SK-N-SH treated with all-trans-retinoic acid at 6 μM for 48 hours (cell line): ENCODE measurements at places on chromosomes 13 and 19.

DNA sequence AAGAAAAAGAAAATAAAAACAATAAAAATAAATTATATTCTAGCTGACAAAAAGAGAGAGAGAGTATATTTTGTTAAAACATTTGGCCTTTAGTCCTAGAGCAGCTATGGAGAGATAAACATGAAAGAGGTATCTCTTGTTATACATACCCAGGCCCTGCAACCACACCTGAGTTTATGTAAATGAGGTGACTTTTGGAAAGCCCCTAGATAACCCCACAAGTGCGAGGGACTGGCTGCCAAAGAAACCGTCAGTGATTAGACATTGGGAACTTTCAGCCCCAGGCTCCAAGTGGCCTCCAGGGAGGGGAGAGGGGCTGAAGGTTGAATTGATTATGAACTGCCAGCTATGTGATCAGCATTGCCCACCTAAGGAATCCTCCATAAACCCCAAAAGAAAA lies 2.1 kb upstream of the NLRP7 start:
- no peak for ATAC-seq

GRCh38 chr13:50074843-50075242 lies 59.6 kb downstream of the KCNRG start:
- ATAC-seq: no peak

- no peak for ATAC-seq
Measured at GRCh38 chr13:40208517-40208916, 457.9 kb downstream of the FOXO1 start.

DNA sequence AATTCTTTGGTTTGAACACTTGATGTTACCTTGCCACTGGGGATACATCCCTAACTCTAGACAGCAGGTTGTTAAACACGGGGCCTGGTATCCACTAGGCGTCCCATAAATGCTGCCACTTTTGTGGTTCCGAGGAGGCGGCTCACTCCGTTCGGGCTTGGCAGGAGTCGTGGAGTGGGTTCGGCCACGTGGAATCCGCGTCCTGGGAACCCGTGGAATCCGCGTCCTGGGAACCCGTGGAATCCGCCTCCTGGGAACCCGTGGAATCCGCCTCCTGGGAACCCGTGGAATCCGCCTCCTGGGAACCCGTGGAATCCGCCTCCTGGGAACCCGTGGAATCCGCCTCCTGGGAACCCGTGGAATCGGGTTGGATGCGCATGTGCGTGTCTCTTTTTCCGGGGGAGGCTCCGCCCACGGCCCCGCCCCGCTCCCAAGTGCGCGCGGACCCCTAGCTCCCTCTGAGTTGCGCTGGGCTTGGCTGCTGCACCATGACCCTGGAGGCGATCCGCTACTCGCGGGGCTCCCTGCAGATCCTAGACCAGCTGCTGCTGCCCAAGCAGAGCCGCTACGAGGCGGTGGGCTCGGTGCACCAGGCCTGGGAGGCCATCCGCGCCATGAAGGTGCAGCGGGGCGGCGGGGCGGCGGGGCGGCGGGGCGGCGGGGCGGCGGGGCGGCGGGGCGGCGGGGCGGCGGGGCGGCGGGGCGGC lies at the start of gene MRI1:
TSS of gene MRI1 (plus strand) at position 422 of the 707 bp plus-strand sequence. CDS start at position 489, 67 bp downstream.
- peak; percentile 86 for ATAC-seq

DNA sequence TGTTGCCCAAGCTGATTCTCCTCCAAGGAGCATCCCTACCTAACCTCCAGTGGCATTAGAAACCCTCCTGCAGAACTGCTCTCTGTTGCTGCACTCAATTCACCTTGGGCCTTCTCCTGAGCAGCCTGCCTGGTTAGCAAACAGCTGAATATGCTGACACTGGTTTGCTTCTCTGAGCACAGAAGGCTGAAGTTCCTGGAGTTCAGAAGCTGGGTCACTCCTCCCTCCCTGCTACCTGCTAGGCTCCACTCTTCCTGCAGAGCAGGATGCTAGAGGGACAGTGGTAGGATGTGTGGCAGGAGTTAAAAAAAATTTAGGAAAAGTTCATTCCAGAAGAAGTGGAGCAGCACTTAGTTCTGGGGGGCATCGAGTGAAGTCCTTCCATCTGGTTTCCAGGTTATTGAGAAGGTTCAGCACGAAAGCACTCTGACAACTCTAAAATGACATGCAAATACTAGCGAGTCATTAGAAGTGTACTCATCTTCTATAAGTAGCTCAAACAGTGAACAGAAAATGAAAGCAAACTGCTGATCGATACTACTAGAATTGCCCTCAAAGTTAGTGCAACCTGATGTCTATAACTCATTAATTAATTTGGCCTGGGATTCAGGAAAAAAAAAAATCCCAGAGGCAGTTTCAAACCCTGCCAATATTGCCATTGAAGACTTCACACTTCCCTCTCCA lies 293.7 kb downstream of the POU4F1 start:
- ATAC-seq: no peak

DNA sequence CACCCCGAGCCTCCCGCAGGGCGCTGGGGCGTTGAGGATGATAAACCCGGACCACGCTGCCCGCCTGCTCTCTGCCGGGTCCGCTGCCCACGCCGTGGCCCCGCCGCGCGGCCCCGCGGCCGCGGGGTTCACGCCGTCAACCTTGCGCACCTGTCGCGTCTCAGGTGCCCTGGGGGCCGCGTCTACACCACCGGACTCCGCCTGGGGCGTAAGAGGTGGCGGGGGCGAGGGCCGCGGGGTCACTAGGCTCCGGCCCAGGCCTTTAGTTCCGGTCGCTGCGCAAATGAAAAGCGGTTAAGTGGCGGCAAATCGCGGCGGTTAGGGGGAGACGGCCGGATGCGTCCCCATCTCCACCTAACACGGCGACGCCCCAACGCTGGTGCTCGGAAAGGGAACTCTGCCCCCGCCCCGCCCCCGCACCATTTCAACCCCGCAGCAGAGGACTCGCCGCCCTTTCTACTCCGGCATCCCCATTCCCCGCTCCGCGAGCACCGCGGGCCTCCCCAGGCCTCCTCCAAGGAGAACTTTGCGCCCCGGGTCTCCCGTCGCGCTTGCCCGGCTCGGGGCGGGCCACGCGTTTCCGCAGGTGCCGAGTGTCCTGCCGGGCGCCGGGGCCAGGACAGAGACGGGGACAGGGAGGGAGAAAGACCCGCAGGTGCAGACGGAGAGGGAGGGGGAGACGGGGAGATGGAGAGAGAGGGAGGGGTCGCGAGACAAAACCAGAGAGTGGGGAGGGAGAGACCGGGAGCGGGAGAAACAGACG lies 4.3 kb downstream of the ONECUT3 start:
- ATAC-seq: no peak

DNA sequence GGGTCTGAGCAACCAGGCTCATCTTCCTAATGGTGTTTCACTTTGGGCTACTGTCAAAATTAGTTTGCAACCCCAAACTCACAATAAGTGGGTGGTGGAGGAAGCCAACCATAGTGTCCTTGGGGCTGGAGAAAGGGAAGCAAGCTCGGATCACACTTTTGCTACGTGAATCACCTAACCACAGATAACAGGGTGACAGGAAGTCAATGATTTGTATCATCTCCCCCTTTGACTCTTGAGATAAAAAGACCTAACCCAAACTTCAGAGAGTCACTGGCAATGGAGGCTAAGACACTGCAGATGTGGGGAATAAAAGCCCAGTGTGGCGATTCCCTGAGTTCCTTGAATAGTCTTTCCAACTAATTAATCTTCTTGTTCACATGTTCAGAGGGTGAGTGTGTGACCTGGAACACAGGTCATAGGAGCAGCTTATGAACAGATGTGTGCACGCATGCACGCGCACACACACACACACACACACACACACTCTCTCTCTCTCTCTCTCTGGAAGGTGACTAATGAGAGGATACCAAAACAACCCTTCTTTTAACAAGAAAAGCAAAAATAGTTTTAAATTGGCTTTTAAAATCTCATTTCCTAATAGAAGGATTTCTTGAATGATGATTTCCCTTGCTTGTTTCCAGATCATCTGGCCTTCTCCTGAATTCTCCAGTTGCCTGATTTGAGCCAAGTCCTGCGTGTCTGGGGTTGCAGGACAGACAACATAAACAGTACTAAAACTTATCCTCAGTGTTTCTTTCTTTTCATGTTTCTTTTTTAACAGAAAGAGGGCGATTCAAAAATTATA lies 21.2 kb upstream of the DOCK9 start:
- ATAC-seq: no peak; the same call in 2 of the 3 replicates

- ATAC-seq: peak; percentile 16
Measured at GRCh38 chr19:1259206-1259875, 9.8 kb upstream of the CIRBP start.
